ENCODE measurements at places on chromosomes 2 and 18.

- DNase-seq: no peak
Observed at GRCh38 chr2:241274127-241274526, 41.3 kb downstream of the HDLBP start.

- no peak for DNase-seq
Observed at GRCh38 chr2:161423421-161424393, 7.6 kb downstream of the TBR1 start.

DNA sequence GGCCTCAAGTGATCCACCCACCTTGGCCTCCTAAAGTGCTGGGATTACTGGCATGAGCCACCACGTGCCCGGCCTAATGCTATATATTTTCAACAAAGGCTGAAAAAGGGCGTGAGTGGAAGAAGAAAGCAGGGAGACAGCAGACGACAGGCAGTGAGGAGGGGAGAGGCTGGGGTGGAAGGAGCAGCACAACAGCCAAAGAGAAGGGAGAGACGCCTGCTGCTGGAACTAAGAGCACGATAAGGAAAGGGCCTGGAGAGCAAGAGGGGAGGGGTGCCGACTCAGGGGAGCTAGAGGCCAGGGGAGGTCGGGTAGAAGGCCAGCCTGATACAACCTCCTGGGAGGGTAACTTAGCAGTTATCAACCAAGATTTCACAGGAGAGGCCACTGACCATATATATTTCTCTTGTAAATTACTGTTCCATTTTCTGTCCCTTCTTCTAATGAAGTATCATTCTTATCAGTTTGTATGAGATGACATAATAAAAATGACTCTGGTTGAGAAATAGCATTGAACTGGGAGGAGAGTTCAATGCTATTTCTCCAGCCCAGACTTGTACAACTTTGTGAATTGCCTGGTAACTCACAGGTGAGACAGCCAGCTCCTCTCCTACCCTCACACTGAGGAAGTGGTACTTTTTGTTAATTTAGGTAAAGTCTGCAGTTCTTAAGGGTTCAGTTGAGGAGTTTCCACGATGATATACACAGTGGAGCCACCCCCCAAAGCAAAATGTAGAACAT is 5.8 kb upstream of the RNU4ATAC start:
- DNase-seq: no peak

DNA sequence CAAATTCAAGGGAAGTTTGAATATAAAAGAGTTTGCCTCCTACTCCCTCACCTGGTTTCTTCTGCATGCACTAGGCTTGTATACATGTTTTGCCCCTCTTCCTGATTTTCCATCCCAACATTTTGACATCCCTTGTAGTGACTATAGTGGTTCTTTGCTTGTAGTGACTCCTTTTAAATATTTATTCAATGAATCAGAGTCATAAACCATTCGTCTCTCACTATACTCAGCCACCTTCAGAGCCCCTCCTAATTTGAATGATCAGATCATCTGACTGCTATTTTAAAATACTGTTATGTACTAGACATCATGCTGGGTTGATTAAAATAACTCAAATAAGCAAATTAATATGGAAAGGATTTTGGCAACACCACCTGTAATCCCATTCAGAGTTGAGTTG is 492.1 kb upstream of the PIK3C3 start:
- DNase-seq: no peak

- peak; percentile 76 for DNase-seq
Observed at GRCh38 chr18:63882333-63883141, 5.0 kb upstream of the SERPINB2 start.

GRCh38 chr2:36819095-36819711 is 122.7 kb downstream of the VIT start:
- DNase-seq: no peak

- no peak for DNase-seq
Observed at GRCh38 chr18:56379256-56379655, 259.1 kb downstream of the TXNL1 start.

DNA sequence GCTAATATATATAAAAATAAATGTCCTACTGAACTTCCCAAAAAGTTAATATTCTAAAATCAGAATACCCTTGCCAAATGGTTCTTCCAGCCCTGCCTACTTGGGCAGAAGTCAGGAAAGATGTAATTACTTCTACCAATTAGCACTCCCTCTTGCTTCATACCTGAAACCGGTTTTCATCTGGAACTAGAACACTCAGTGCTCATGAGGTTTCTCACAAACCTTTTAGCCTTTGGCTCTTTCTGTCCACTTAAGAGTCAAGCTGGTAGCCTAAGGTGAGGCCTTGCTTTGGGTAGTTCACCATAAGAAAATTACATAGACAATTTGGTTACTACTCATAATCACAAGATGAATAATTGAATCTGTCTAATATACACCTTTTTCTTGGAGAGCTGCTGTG is 4.1 kb downstream of the DSG3 start:
- no peak for DNase-seq

GRCh38 chr2:203280428-203281064 is 41.7 kb downstream of the CYP20A1 start:
- DNase-seq: no peak

Data from H4 (cell line).